ENCODE measurements at places on chromosomes 7 and 10.

DNA sequence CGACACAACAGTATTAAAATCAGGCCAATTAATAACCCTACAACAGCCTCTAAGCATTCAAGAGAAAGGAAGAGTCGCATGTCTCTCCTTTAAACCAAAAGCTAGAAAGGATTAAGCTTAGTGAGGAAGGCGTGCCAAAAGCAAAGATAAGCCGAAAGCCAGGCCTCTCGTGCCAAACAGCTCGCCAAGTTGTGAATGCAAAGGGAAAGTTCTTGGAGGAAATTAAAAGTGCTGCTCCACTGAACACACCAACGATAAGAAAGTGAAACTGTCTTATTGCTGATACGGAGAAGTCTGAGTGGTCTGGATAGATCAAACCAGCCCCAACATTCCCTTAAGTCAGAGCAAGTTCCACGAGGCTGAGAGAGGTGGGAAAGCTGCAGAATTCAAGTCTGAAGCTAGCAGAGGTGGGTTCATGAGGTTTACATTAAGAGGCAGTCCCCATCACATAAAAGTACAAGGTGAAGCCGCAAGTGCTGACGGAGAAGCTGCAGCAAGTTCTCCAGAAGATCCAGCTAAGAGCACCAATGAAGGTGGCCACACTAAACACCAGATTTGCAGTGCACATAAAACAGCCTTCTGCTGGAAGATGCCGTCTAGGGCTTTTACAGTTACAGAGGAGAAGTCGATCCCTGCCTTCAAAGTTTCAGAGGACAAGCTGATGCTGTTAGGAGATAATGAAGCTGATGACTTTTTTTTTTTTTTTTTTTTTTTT, 194.8 kb downstream of the MAD1L1 start:
- no peak for DNase-seq

GRCh38 chr10:15518250-15518649, 147.2 kb upstream of the FAM171A1 start:
- no peak for DNase-seq

DNA sequence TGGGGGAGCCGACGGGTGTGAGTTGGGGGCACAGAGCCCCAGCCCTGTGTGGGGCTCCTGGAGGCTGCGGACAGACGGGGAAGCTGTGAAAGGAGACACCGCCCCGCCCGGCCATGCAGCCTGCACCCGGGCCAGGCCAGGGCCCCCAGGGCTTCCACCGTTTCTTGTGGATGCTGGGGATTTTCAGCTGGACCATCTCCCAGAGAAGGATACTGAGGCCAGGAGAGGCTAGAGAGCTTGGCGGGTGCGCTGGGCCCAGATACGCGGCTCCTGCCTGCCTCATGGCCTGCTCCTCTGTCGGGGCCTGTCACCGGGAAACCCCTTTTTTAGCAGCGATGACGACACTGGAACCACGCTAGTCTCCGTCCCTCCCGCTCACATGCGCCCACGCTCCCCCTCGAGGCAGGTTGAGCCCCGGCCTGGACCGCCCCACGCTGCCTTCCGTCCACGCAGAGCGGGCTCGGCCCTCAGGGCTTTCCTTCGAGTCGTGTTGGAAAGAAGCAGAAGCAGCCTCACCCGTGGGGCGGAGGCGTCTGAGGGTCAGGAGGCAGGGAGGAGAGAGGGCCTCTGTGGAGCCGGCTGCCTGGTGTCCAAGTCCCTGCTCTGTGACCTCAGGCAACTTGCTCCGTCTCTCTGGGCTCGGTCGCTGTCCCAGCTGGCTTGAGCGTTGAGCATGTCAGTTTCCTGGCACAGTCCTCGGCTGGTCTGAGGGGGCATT, 11.7 kb downstream of the TMEM184A start:
- no peak for DNase-seq

- DNase-seq, result no peak
These were observed 3.1 kb downstream of the CPED1 start for GRCh38 chr7:120991581-120991980.

GRCh38 chr10:69056536-69057260, 31.2 kb upstream of the SRGN start:
- no peak for DNase-seq

DNA sequence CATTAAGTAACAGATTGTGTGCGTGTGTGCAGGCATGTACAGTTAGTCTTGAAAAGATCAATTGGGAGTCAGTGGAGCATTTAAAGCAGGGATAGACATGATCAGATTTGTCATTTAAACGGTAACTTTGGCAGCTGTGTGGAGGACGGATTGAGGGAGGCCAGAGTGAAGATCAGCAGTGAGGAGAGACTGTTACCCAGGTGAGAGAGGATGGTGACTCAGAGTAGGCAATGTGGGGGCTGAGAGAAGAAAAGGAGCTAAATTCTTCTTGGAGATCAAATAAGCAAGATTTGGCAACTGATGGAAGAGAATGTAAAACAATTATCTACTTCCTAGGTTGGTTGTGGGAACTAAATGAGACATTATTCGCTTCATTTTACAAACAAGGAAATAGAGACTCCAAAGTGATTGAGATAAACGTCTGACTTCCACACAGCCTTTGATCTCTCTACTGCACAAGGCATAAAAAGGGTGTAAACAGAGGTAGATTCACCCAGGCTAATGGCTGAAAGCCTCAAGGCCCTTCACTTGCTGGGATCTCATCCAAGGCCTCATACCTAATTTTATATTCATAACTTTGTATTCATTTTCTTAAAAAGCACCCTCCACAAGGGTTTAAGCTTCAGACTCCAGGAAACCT, 665.1 kb upstream of the GALNT17 start:
- no peak for DNase-seq

DNA sequence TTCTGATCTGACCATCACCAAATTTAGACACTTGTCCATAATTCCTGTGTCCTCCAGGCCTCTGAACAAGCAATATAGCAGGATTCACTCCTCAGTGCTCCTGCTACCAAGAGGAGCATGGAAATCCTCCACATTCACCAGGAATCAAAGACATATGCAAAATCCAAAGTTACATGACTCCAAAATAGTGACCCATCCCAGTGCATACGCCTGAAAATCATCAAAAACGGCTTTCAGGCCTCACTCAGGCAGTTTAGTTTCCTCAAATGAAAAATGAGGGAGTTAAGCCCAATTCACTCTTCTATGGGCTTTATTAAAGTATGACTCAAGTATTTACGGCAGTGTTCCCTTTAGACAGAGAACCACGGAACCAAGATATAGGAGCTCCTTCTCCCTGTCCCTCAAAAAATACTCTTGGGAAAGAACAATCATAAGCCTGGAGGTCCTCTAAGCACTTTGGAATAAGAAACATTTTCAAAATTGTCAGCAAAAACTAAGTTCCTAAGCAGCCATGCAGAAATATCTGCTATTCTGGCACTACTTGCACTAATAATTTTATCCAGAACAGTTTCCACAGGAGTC, 240.7 kb downstream of the PARD3 start:
- DNase-seq, result no peak

DNA sequence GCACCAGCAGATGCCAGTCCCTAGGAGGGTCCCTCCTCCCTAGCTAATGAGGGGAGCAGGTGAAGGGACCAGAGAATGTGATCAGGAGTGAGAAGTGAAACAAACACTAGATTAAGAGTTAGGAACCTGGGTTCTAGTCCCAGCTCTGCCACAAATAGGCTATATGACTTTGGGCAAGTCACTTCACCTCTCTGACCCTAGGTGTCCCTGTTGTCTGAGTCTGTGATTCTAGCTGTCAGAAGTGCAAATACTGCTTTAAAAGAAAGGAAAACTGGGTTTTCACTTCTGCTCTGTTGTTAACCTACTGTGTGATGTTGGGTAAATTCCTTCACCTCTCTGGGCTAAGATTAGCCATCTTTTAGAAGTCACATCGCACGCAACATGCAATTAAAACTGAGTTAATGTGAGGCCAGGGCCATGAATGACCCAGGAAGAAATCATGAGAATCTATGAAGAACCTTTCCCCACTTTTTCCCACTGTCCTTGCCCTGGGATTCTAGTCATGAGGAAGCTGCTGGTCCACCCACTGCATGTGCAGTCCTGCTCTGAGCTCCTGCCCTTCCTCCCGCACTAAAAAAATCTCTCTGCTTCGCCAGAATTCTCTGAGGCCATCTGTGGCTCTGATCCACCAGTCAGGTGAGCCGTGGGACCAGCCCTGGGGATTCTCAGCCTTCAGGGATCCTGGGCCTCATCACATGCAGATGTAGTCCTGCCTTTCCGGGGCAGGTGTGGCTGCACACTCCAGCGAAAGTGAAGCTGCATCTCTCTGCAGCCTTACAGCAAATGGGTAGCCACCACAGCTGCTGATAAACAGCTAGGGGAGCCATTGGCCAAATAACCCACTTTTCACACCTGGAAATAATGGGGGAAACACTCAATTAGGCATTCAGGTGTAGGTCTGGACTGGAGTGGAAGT, 181.7 kb downstream of the PLXNA4 start:
- DNase-seq, result no peak

- no peak for DNase-seq
These were observed 293.3 kb upstream of the MKI67 start for GRCh38 chr10:128419466-128420019.

GRCh38 chr7:47380325-47381133, 201.4 kb downstream of the TNS3 start:
- DNase-seq, result no peak

DNA sequence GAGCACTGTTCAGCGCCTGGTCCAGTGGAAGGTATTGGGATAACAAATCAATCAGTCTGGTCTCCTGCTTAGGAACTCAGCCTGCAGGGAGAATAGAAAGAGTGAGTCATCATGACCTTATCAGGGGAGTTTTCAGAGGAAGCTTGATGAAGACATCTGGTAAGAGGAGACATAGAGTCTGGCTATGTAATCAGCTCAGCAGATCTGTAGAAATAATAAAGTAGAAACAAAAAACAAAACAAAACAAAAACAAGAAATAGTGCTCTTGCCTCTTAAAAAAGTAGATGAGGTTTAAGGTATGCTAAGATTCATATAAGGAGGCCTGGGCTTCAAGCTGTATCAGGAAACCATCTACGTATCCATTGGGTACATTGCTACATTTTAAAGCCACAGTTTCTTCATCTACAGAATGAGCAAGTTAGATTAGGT, 14.4 kb downstream of the TAS2R41 start:
- no peak for DNase-seq

DNA sequence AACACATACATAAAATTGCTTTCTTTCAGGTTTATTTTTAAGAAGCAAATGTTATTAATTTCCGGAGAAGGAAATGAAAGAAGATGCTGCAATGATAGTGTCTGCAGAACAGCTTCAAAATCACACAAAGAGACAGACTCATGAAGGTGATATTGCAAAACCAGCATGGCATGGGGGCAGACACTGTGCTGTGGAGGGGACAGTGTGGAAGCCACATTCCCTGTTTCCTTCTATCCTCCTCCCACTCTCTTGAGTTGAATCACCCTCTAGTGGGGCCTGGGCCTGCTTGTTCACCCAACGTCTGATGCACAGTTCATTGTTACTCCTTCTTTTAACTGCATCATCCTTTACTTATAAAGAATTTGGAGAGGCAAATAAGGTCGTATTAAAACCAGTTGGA, 104.0 kb upstream of the INSIG1 start:
- DNase-seq, result no peak

- no peak for DNase-seq
These were observed 505.6 kb downstream of the GALNT17 start for GRCh38 chr7:71637578-71637977.

DNA sequence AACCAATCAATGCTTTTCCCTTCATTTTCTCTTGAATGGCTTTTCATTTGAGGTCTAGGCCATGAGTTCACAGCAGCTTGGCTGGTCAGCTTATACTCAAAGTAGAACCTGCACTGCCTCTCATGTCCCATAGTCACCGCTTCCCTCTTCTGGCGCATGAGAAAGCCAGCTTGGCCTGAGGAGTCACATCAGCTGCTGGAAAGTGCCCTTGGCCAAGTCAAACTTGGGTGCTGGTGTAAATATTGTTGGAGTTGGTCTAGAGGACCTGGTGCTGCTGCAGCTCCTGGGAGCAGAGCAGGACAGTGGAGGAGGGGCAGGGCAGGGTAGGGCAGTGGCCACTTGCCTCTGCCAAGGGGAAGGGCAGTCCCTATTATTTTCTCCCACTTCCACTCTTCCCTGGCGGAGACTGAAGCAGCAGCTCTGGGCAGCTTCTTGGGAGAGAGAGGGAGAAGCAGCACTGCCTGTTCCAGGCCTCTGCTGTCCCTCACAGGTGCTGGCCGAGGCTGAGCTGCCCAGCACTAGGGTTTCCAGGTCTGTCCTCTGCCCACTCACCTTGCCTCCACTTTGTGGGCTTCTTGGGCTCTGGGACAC, 12.8 kb downstream of the UBE2D4 start:
- DNase-seq, result no peak

DNA sequence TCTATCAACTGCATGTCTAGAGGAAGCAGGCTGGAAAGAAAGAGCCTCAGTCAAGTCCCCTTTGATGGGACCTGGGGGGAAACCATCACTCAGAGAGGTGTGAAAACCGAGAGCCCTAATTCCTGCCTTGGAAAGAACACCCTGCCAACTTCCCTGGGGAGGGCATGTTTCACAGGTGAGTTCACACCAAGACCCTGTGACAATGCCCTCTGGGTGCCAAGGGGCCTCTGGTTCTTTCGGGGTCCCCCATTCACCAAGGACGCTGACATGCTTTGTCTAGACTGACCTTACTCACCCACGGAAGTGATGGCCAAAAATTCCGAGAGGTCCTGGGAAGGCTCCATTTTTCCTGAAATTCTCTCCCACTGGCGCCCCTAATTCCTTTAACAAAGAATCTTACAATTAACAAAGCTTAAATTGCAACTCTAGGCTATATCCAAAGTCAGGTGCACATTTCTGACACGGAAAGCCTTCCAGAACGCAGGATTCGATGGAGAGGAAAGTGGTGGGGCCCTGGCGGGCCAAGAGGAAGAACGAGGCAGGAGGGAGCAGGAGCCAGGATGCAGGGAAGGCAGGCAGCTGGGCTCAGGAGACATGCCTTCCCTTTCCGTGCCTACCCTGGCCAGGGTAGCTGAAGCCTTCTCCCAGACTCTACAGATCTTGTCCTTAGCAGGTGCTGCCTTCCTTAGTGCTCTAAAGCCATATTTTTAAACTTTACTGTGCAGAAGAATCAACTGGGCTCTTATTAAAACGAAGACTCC, 23.7 kb downstream of the VSTM4 start:
- no peak for DNase-seq

GRCh38 chr7:100563809-100564400, 9.8 kb downstream of the SAP25 start:
- no peak for DNase-seq

DNA sequence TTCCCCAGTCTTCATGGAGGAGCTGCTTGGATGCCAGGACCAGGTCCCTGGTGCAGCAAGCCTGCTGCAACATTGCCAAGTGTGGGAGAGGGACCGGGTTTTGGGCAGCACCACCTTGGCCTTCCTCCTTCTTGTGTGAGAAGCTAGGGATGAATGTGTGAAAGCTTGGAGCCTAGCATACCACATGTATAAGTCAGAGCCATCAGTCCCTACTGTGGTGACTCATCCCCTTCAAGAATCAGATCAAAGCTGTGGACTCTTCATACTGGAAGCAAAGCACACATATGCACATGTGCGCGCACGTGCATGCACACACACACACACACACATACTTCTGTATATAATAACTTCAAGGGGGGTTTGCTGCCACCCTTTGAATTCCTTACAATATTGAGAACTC, 527.8 kb downstream of the LRMDA start:
- DNase-seq, result no peak

- no peak for DNase-seq
These were observed 362.9 kb downstream of the MAGI2 start for GRCh38 chr7:79090543-79090942.

- DNase-seq, result no peak
These were observed 86.5 kb downstream of the DKK1 start for GRCh38 chr10:52400562-52400961.

- DNase-seq, result no peak
These were observed 9.8 kb upstream of the SAMD8 start for GRCh38 chr10:75101416-75102251.

- no peak for DNase-seq
These were observed 49.1 kb downstream of the DOCK4 start for GRCh38 chr7:112157072-112157471.
